Central memory CD8-positive, alpha-beta T cell (primary cell): ENCODE measurements at places on chromosomes 12 and 14.

DNA sequence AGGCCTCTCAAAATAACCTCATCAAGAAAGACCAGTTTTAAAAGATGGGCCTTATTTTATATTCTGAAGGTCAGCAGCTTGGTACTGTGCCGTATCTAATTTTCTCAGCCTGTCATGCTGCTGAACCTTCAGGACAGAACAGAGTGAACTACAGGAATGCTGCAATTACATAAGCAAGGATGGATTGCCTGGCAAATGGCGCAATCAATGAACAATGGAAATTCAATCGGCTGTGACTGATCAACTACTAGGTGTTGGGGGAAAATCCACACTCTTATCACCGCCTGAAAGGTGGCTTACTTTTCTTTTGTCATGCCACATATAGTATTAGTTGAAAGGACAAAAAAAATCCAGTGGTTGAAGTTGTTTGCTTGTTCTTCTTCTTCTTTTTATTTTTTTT is 8.5 kb downstream of the ACSS3 start:
- H3K4me1 ChIP-seq = no peaks in the 10 kb centered on the region
- no peaks in the 10 kb centered on the region for H3K36me3 ChIP-seq
- no peak for DNase-seq

DNA sequence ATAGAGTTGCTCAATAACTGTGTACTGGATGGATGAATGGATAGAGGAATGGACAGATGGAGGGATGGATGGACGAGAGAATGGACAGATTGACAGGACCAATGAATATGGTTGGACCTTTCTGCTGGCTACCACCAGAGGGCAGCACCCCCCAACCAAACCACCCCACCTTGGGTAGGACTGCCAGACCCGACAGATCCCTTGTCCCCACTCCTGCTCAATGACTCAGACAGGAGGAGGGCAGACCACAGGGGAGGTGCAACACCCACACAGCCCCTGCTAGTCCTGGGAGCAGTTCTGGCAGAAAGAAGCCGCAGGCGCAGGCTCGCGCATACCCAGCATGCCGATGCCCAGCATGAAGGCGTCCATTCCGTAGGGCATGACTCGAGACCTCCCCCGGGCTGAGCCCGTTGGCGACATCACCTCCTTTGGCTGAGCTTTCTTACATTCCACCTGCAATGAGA is 12.4 kb downstream of the MSI1 start:
- H3K36me3 ChIP-seq = no peaks in the 10 kb centered on the region
- no peak overlapping the region for H3K4me3 ChIP-seq
- peak; percentile 65 for DNase-seq
- H3K27me3 ChIP-seq = peaks cover 44% of the 10 kb centered on the region

DNA sequence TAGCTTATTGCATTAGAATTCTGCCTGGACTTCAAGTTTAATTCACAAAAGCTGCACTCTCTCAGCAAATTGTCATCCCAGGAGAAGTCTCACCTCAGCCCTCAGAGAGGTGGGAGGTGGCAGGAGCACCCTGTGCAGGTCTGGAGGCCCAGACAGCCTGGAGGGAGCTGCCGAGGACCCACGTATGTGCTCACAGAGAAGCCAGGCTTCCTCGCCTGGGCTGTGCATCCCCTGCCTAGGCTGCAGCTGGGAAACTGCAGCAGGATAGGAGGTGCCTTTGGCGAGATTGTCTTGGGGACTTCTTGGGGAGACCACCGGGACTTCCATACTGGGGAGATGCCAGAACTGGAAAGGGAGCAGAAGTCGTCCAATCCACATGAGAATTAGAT is 8.8 kb downstream of the CPNE6 start:
- H3K4me3 ChIP-seq = peak overlapping the region; percentile 83
- H3K27ac ChIP-seq = no peak overlapping the region
- DNase-seq = no peak

DNA sequence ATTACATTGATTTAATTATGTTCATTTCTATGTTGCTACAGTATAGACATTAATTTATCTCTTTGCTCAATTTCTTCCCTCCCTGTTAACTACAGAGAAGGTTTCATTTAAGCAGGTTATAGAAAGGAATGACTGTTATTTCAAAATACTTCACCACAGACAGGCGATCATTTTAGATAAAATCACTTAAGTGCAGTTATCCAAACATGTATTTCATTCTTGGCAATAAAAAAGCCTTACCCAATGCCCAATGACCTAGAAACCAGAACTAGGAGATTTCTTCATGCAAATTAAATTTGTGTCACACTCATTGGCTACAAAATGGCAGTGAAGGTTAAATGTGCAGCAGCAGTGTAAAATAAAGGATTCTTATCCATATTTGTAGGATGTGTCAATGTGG is 266.4 kb downstream of the KCNH5 start:
- DNase-seq = no peak
- no peaks in the 10 kb centered on the region for H3K27me3 ChIP-seq
- no peak overlapping the region for H3K4me3 ChIP-seq
- H3K27ac ChIP-seq = no peak overlapping the region
- H3K4me1 ChIP-seq = no peaks in the 10 kb centered on the region

- peaks cover 75% of the 10 kb centered on the region for H3K36me3 ChIP-seq
- H3K4me1 ChIP-seq = no peaks in the 10 kb centered on the region
- H3K27me3 ChIP-seq = no peaks in the 10 kb centered on the region
- peak overlapping the region; percentile 49 for H3K27ac ChIP-seq
- no peak overlapping the region for H3K4me3 ChIP-seq
Measured at GRCh38 chr14:64220466-64220865, 73.7 kb downstream of the ESR2 start.

DNA sequence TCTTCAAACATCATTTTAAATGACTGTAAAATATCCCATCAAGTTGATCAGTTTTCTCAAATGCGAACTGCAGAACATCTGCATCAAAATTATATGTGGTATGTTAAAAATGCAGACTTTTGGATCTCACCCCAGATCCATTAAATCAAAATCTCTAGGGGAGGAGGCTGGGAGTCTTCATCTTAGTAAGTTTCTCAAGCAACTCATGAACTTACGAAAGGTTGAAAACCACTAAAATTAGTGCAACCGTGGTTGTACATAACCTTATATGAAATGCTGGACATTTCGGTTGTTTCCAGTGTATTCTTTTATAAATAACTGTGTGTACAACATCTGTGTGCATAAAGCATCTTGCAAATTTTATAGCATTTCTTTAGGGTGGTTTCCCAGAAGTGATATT is 39.2 kb downstream of the ZFP36L1 start:
- no peak overlapping the region for H3K4me3 ChIP-seq
- H3K4me1 ChIP-seq = peaks cover 16% of the 10 kb centered on the region
- DNase-seq = no peak
- no peak overlapping the region for H3K27ac ChIP-seq

- H3K4me1 ChIP-seq = no peaks in the 10 kb centered on the region
- no peak overlapping the region for H3K27ac ChIP-seq
- no peak for DNase-seq
- peaks cover 7% of the 10 kb centered on the region for H3K27me3 ChIP-seq
- no peak overlapping the region for H3K4me3 ChIP-seq
Measured at GRCh38 chr14:69593018-69593677, 18.2 kb upstream of the SUSD6 start.

GRCh38 chr12:75587340-75588106 is 76.1 kb upstream of the KRR1 start:
- no peaks in the 10 kb centered on the region for H3K36me3 ChIP-seq
- no peak overlapping the region for H3K4me3 ChIP-seq
- peaks cover 19% of the 10 kb centered on the region for H3K27me3 ChIP-seq
- H3K4me1 ChIP-seq = no peaks in the 10 kb centered on the region
- DNase-seq = no peak

- no peaks in the 10 kb centered on the region for H3K4me1 ChIP-seq
- peaks cover 1% of the 10 kb centered on the region for H3K27me3 ChIP-seq
- H3K4me3 ChIP-seq = no peak overlapping the region
- no peak for DNase-seq
Measured at GRCh38 chr12:95739561-95740313, 50.8 kb downstream of the NTN4 start.

- no peak for DNase-seq
- H3K27ac ChIP-seq = peak overlapping the region; percentile 15
- peaks cover 6% of the 10 kb centered on the region for H3K36me3 ChIP-seq
- H3K4me3 ChIP-seq = no peak overlapping the region
- peaks cover 7% of the 10 kb centered on the region for H3K4me1 ChIP-seq
Measured at GRCh38 chr14:35254736-35255135, 37.4 kb upstream of the PSMA6 start.

GRCh38 chr12:127267128-127267527 is 999.8 kb upstream of the TMEM132C start:
- no peak for DNase-seq
- H3K27ac ChIP-seq = no peak overlapping the region
- peaks cover 32% of the 10 kb centered on the region for H3K27me3 ChIP-seq
- no peaks in the 10 kb centered on the region for H3K4me1 ChIP-seq
- H3K36me3 ChIP-seq = no peaks in the 10 kb centered on the region
- H3K4me3 ChIP-seq = no peak overlapping the region

- no peak for DNase-seq
- H3K4me3 ChIP-seq = peak within 1 kb of the TSS; percentile 92
- H3K36me3 ChIP-seq = peaks cover 4% of the 10 kb centered on the region
- H3K27me3 ChIP-seq = no peaks in the 10 kb centered on the region
- H3K4me1 ChIP-seq = peaks cover 36% of the 10 kb centered on the region
Measured at GRCh38 chr12:459430-460258, at the start of gene B4GALNT3. Gene B4GALNT3 (plus strand): TSS chr12:459939. CDS start chr12:460377, 438 bp downstream.

DNA sequence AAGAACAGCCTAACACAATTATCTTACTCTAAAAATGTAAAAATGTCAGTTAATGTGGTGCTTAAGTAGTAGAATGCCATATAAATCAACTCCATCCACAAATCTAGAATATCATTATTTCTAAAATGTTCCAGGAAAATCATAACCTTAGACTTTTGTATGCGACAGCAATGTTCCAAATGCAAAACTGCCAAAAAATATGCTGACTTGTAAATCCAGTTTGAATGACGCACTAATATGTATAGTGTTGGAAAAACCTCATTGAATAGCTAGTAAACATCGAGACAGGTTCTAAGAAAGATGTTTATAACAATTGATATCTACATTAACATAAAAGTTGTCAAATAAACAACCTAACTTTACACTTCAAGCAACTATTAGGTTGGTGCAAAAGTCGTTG is 469.1 kb upstream of the PRICKLE1 start:
- no peak overlapping the region for H3K4me3 ChIP-seq
- no peaks in the 10 kb centered on the region for H3K4me1 ChIP-seq
- no peak overlapping the region for H3K27ac ChIP-seq
- no peaks in the 10 kb centered on the region for H3K36me3 ChIP-seq
- no peak for DNase-seq

GRCh38 chr12:76303989-76304460 is 44.2 kb downstream of the BBS10 start:
- H3K4me3 ChIP-seq = no peak overlapping the region
- no peaks in the 10 kb centered on the region for H3K36me3 ChIP-seq

DNA sequence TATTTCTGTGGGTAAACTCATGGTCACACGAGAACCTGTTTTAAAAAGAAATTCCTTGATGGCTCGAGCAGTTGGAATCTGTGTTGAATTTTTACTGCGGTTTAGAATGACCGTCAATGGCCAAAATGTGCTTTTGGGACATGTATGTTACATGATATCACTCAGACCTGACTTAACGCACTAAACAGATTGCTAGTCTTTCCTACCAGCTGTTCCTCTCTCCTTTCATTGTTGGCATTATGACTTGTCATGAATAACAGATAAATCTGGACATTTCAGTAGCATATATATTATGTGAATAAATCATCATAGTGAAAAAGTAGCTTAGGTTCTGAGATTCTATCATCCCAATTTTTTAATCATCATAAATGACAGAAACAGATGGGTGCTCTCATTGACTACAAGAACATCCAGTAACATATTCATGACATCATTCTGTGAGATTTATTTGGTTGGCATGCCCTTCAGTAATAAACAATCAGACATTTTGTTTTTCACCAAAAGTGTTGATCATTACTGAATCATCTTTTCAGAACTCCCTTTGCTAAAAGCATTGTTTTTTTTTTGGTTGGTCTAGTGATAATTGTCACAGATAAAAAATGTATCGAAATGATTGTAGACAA is 57.9 kb upstream of the NAV3 start:
- DNase-seq = no peak
- no peaks in the 10 kb centered on the region for H3K4me1 ChIP-seq
- H3K27me3 ChIP-seq = no peaks in the 10 kb centered on the region
- no peak overlapping the region for H3K4me3 ChIP-seq

- H3K36me3 ChIP-seq = peaks cover 43% of the 10 kb centered on the region
- H3K27me3 ChIP-seq = no peaks in the 10 kb centered on the region
- peaks cover 67% of the 10 kb centered on the region for H3K4me1 ChIP-seq
- no peak for DNase-seq
Measured at GRCh38 chr14:51873221-51873893, 12.9 kb downstream of the GNG2 start.

DNA sequence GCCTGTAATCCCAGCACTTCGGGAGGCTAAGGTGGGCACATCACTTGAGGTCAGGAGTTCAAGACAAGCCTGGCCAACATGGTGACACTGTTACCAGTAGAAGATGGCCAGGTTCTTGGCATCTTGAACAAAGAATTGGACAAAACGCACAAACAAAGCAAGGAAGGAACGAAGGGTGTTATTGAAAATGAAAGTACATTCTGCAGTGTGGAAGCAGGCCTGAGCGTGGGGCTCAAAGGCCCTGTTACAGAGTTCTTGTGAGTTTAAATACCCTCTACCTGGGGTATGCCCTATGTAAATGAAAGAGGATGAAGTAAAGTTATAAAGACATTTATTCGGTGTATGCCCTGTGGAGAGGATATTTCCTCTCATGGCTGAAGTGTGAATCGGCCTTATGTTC is 20.8 kb upstream of the CDK17 start:
- H3K36me3 ChIP-seq = no peaks in the 10 kb centered on the region
- peak overlapping the region; percentile 68 for H3K4me3 ChIP-seq
- H3K27me3 ChIP-seq = no peaks in the 10 kb centered on the region
- no peak for DNase-seq
- H3K27ac ChIP-seq = peak overlapping the region; percentile 74

DNA sequence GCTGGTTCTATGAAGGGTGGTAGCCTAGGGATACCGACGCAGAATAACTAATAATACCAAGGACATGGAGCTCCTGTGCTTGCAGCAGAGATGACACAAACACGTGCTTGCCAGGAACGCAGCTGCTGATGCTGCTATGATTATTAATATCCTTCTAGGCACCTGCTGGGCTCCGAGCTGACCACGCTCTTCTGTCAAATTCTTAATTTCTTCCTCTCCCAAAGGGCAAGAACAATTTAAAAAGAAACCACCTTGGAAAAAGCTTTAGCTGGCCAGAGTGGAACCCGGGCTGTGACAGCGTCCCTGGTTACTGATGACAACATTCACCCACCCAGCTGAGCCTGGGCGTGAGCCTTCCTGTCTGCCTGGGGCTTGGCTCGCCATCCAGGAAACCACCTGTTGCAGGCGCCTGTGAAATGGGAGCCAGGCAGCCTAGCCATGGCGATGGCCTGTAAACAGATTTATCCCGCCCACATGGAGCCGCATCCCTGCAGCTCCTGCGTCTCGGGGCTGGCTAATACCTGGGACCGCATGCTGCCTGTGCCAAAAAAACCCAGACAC is 28.8 kb downstream of the CLMN start:
- no peak overlapping the region for H3K27ac ChIP-seq
- peaks cover 2% of the 10 kb centered on the region for H3K36me3 ChIP-seq
- peaks cover 66% of the 10 kb centered on the region for H3K27me3 ChIP-seq
- no peak overlapping the region for H3K4me3 ChIP-seq

GRCh38 chr12:123713398-123713797 is 1.2 kb downstream of the ATP6V0A2 start:
- H3K4me1 ChIP-seq = peaks cover 35% of the 10 kb centered on the region
- H3K4me3 ChIP-seq = peak overlapping the region; percentile 94
- H3K36me3 ChIP-seq = peaks cover 17% of the 10 kb centered on the region
- peak overlapping the region; percentile 72 for H3K27ac ChIP-seq
